ENCODE measurements at places on chromosomes 16 and 17. TPM values are rescaled to one million over a fixed set of nuclear protein-coding genes. Genes with fewer than 3 reads are reported as not detected.

- H3K4me1 ChIP-seq, result peaks cover 3% of the 10 kb centered on the region
- H3K36me3 ChIP-seq, result no peaks in the 10 kb centered on the region
- no peak overlapping the region for H3K4me3 ChIP-seq
Measured at GRCh38 chr17:74635418-74635817, 11.9 kb upstream of the CD300E start.

SLC13A2 gene
- not detected for total RNA-seq

DNA sequence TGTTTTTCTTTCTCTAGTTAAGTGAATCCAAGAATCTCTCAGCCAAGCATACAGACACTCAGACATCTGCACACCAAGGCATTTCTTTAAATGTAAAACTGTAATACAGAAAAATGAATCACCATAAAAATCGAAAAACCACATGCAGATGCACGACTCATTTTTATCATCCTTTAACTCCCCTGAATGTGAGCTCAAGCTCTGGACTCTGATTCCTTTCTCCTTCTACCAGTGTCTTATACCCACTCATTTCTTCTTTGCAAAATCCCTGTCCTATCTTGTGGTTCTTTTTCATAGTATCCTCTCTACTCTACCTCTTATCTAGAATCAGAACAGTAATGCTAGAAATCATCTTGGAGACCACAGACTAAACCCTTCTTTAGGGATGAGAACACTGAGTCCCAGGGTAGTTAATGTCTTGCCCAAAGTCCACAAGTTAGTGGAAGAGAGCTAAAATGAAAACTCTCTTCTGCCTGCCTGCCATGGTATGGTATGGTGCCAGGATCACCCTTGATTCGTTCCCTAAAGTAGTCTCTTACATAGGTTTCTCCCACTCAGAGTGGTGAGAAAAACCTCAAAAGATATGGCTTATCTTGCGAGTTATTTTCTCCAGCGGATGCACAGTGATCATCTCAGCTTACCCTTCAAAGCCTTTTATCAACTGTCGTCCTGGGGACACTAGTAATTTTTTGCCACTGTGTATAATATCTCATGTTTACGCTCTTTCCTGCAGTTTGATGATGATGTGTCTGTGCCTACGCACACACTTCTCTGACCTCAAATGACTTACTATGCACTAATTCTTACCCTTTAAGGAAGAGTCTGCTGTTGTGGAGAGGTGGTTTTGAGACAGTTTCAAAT, 30.2 kb downstream of the BRD7 start:
- no peak overlapping the region for H3K27ac ChIP-seq
- DNase-seq, result no peak
- peaks cover 26% of the 10 kb centered on the region for H3K4me1 ChIP-seq
- H3K27me3 ChIP-seq, result no peaks in the 10 kb centered on the region

GRCh38 chr17:38428112-38428642, at the start of gene ARHGAP23:
Gene ARHGAP23 (plus strand): TSS chr17:38428464. CDS start chr17:38428486, 22 bp downstream.
- H3K27ac ChIP-seq, result peak within 1 kb of the TSS; percentile 92
- no peaks in the 10 kb centered on the region for H3K27me3 ChIP-seq
- H3K4me1 ChIP-seq, result peaks cover 59% of the 10 kb centered on the region

- peaks cover 37% of the 10 kb centered on the region for H3K36me3 ChIP-seq
- peak overlapping the region; percentile 85 for H3K27ac ChIP-seq
- peaks cover 26% of the 10 kb centered on the region for H3K4me1 ChIP-seq
- no peaks in the 10 kb centered on the region for H3K27me3 ChIP-seq
- H3K4me3 ChIP-seq, result peak overlapping the region; percentile 35
Measured at GRCh38 chr16:4680673-4681470, 12.5 kb upstream of the NUDT16L1 start.

CPSF4L gene
- not detected for total RNA-seq
